ENCODE measurements at places on chromosomes 2 and 18. TPM values are rescaled to one million over a fixed set of nuclear protein-coding genes. Genes with fewer than 3 reads are reported as not detected.

Gene SAG
- total RNA-seq = not detected

Gene ARHGAP25
- 5.6 TPM for total RNA-seq

Gene CRYGC
- not detected for total RNA-seq

Gene ATP8B1
- 86.8 TPM for total RNA-seq

Gene CNDP1
- not detected for total RNA-seq

Gene SCN2A
- total RNA-seq = 2.0 TPM

Gene COL4A3
- 11.0 TPM for total RNA-seq

Gene NAT8
- total RNA-seq = not detected

Gene AGXT
- not detected for total RNA-seq

Gene NT5DC4
- total RNA-seq = not detected
